ENCODE measurements at places on chromosomes 3 and 15.

- DNase-seq = no peak
- H3K27me3 ChIP-seq = no peaks in the 10 kb centered on the region
- no peak overlapping the region for H3K4me3 ChIP-seq
- no peaks in the 10 kb centered on the region for H3K36me3 ChIP-seq
Measured at GRCh38 chr3:193909387-193909786, 226.6 kb upstream of the HES1 start.

- no peak overlapping the region for H3K27ac ChIP-seq
- no peak overlapping the region for H3K4me3 ChIP-seq
- no peaks in the 10 kb centered on the region for H3K27me3 ChIP-seq
- DNase-seq = no peak
- H3K4me1 ChIP-seq = no peaks in the 10 kb centered on the region
Measured at GRCh38 chr3:72011485-72011884, 226.5 kb upstream of the PROK2 start.

- H3K27me3 ChIP-seq = no peaks in the 10 kb centered on the region
- no peak overlapping the region for H3K4me3 ChIP-seq
Measured at GRCh38 chr3:30193625-30194044, 412.8 kb upstream of the TGFBR2 start.

- no peak overlapping the region for H3K27ac ChIP-seq
- H3K4me3 ChIP-seq = no peak overlapping the region
- DNase-seq = no peak
- H3K4me1 ChIP-seq = peaks cover 11% of the 10 kb centered on the region
- H3K27me3 ChIP-seq = no peaks in the 10 kb centered on the region
- peaks cover 3% of the 10 kb centered on the region for H3K36me3 ChIP-seq
Measured at GRCh38 chr15:73335026-73335425, 33.7 kb downstream of the HCN4 start.

DNA sequence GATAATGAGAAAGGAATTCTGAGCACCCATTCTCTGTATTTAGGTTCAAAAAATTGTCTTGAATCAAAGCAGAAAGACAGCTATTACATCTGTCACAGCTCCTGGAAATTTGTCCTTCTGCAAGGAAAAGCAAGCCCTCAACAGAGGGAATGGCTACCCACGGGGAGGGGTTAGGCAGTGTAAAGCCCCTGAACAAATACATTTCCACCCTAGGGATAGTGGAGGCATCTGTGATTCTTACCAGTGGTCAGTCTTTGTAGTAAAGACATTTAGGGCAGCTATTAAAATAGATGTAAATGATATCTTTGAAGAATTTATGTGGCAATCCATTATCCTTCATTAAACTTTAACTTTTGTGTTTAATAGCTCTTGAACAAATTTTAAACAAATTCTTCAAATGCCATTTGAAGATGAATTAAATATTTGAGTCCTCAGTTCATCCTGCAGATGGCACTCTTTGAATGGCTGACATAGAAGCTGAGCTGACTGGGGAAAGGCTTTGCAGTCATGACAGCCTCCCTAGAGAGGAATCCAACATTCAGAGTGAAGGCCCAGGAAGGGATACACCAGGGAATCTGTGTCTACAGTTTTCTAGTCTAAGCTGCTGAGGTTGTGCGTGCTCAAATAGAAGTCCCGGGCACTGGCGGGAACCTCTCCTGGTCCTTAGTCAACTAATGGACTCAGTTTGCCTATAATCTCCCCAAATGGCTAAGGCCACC is 359.7 kb upstream of the ROPN1 start:
- no peaks in the 10 kb centered on the region for H3K27me3 ChIP-seq
- peak; percentile 47 for DNase-seq
- H3K4me3 ChIP-seq = no peak overlapping the region
- H3K36me3 ChIP-seq = no peaks in the 10 kb centered on the region

- no peak overlapping the region for H3K4me3 ChIP-seq
- peak; percentile 49 for DNase-seq
- no peaks in the 10 kb centered on the region for H3K27me3 ChIP-seq
- H3K36me3 ChIP-seq = no peaks in the 10 kb centered on the region
- H3K4me1 ChIP-seq = no peaks in the 10 kb centered on the region
Measured at GRCh38 chr15:39511000-39511915, 69.6 kb upstream of the THBS1 start.

GRCh38 chr3:156819842-156820691 is 6.1 kb upstream of the LEKR1 start:
- no peak overlapping the region for H3K4me3 ChIP-seq
- no peaks in the 10 kb centered on the region for H3K36me3 ChIP-seq
- no peak for DNase-seq
- peaks cover 4% of the 10 kb centered on the region for H3K27me3 ChIP-seq

DNA sequence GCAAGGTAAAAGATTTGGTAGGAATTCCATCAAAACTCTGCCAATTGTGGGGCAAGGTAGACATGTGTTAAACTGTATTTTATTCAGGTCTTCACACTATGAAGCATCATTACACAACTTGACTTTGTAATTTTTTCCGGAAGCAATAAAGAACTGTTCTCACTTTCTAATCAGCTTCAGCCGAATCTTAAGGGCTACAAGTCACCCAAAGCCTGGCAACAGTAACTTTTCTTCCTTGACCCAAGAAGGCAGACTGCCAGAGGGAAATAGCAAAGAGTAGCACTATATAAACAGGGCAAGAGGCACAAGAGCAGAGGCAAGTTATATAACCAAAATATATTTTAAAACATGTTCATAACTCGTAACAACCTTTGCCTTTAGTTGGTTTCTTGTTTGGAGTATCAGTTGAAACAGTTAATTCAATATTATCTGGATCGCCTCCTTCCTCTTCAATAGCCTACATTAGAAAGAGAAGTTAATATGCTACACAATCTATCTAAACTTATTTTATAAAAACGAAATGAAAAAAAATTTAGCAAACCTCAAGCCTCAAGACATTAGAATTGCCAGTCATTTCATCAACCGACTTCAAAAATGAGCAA is 1.4 kb downstream of the SLTM start:
- H3K4me1 ChIP-seq = no peaks in the 10 kb centered on the region
- H3K27ac ChIP-seq = peak overlapping the region; percentile 34
- peaks cover 7% of the 10 kb centered on the region for H3K36me3 ChIP-seq
- H3K27me3 ChIP-seq = no peaks in the 10 kb centered on the region

DNA sequence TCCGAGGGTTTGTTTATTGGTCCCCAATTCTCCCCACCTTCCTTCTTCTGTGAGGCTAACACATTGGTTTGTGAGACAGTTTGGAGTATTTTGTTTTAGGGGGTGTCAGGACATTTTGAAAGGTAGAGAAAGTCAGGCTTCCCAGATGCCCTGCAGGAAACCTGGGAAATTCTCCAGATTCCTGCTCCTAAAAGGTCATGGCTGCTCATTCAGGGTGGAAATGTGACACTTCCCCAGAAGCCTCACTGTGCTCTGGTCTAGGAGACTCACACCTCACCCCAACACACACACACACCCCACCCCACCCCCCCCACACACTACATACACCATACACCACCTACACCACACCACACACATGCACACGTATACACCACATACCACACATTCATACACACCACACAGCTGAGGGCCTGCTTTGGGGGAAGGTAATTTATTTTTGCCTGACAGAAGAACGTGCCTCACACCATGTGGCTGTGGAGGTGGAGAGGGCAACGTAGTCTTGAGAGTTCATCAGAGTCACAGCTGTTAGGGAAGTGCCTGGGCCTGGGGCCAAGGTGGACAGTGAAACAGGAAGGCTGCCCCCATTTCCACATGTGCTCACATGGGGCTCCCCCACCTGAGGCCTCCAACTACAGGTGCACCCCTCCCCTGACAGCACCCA is 40.4 kb upstream of the LIMD1 start:
- H3K36me3 ChIP-seq = no peaks in the 10 kb centered on the region
- DNase-seq = no peak
- no peak overlapping the region for H3K27ac ChIP-seq
- no peak overlapping the region for H3K4me3 ChIP-seq
- H3K27me3 ChIP-seq = no peaks in the 10 kb centered on the region

DNA sequence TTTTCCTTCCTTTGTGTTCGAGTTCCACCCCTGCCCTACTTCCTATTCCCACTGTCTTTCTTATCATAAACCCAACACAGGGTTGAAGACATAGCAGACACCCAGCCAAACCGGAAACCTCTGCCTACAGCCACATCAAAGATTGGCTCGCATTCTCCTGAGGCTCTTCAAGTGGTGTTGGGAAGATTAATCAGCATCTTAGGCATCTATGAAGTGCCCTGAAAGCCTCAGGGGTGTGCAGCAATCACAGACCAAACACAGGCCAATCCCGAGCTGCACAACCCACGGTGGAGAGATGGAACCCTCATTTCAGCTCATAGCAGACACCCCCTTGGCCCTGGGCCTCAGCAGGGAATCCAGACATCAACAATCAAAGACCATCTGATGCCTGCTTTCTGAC is 255.9 kb downstream of the XXYLT1 start:
- H3K27me3 ChIP-seq = no peaks in the 10 kb centered on the region
- no peaks in the 10 kb centered on the region for H3K36me3 ChIP-seq
- peak; percentile 47 for DNase-seq
- H3K27ac ChIP-seq = no peak overlapping the region
- peaks cover 3% of the 10 kb centered on the region for H3K4me1 ChIP-seq

GRCh38 chr3:16841904-16842271 is 42.9 kb upstream of the PLCL2 start:
- H3K27ac ChIP-seq = no peak overlapping the region
- no peaks in the 10 kb centered on the region for H3K27me3 ChIP-seq
- no peak for DNase-seq
- H3K4me1 ChIP-seq = peaks cover 7% of the 10 kb centered on the region
- H3K36me3 ChIP-seq = no peaks in the 10 kb centered on the region

- H3K36me3 ChIP-seq = no peaks in the 10 kb centered on the region
- no peak overlapping the region for H3K4me3 ChIP-seq
- H3K27me3 ChIP-seq = no peaks in the 10 kb centered on the region
- DNase-seq = no peak
- no peak overlapping the region for H3K27ac ChIP-seq
- no peaks in the 10 kb centered on the region for H3K4me1 ChIP-seq
Measured at GRCh38 chr15:89542369-89542768, 32.9 kb upstream of the TICRR start.

DNA sequence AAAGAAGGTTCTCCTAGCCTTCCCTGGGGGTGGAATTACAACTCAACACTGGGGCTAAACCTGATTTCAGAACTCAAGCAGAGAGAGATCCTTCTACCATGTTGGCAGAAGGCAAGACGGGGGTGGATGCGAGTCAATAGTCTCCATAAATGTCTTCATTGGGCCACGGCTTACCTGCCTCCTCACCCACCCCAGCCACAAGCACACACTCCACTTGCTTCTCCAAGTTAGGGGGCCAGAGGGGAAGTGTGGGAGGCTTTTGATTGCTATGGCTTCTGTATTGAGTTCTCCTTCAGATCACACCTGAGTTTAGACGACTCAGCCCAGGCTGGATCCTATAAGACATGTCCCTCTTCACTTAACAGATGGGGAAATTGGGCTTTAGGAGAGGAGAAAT is 178.9 kb downstream of the UACA start:
- no peak for DNase-seq
- H3K27me3 ChIP-seq = no peaks in the 10 kb centered on the region
- H3K4me1 ChIP-seq = peaks cover 10% of the 10 kb centered on the region
- no peak overlapping the region for H3K4me3 ChIP-seq

- no peak overlapping the region for H3K4me3 ChIP-seq
- no peaks in the 10 kb centered on the region for H3K4me1 ChIP-seq
- H3K36me3 ChIP-seq = no peaks in the 10 kb centered on the region
Measured at GRCh38 chr3:30602946-30603345, 3.5 kb upstream of the TGFBR2 start.

GRCh38 chr3:131388490-131388799 is 6.9 kb downstream of the NUDT16 start:
- H3K4me3 ChIP-seq = no peak overlapping the region
- no peak overlapping the region for H3K27ac ChIP-seq
- DNase-seq = no peak
- H3K27me3 ChIP-seq = no peaks in the 10 kb centered on the region

DNA sequence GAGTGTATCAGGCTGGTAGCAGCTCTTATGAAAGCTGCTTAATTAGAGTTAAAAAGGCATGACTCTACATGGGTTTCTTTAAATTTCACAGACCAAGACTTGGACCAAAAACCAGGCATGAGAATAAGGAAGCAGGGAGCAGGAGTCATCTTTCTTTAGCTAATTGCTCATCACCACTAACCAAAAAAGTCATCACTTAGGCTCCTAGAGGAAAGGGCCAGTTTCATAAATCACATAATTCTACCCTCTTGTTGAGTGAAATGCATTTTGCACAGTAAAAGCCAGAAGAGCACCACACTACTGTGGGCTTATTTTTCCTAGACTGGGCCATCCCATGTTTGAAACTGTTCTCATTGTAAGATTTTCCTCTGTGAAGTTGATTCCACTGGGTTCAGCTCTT is 175.6 kb downstream of the GREM1 start:
- no peaks in the 10 kb centered on the region for H3K4me1 ChIP-seq
- DNase-seq = no peak
- H3K36me3 ChIP-seq = no peaks in the 10 kb centered on the region
- no peaks in the 10 kb centered on the region for H3K27me3 ChIP-seq
- H3K27ac ChIP-seq = no peak overlapping the region

GRCh38 chr3:172580680-172581401 is 57.6 kb upstream of the TNFSF10 start:
- no peak overlapping the region for H3K4me3 ChIP-seq
- no peak for DNase-seq
- no peaks in the 10 kb centered on the region for H3K36me3 ChIP-seq

- DNase-seq = no peak
- no peak overlapping the region for H3K27ac ChIP-seq
- H3K4me1 ChIP-seq = peaks cover 25% of the 10 kb centered on the region
- no peaks in the 10 kb centered on the region for H3K36me3 ChIP-seq
Measured at GRCh38 chr15:70504988-70505387, 258.4 kb downstream of the UACA start.

DNA sequence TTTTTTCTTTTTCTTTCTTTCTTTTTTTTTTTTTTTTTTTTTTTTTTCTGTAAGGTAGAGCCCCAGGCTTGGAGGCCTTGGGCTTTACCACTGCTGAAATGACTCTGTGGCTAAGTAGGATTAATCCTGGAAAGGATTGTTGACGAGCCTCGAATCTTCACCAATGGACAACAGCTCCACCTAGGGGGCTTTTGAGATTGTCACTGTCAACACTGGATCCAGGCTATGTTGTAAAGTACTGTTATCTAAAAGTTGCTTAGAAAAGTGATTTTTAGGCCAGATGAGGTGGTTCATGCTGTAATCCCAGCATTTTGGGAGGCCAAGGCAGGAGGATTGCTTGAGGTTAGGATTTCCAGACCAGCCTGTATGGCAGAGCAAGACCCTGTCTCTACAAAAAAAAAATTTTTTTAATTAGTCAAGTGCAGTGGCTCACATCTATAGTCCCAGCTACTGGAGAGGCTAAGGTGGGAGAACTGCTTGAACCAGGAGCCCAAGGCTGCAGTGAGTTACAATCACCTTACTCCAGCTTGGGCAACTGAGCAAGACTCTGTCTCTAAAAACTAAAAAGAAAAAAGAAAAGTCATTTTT is 41.6 kb downstream of the KLHL18 start:
- peaks cover 7% of the 10 kb centered on the region for H3K4me1 ChIP-seq
- no peaks in the 10 kb centered on the region for H3K27me3 ChIP-seq
- peak; percentile 77 for DNase-seq
- no peak overlapping the region for H3K27ac ChIP-seq
- H3K36me3 ChIP-seq = peaks cover 25% of the 10 kb centered on the region

GRCh38 chr3:176447369-176447768 is 749.9 kb downstream of the TBL1XR1 start:
- no peak overlapping the region for H3K27ac ChIP-seq
- no peak overlapping the region for H3K4me3 ChIP-seq
- no peaks in the 10 kb centered on the region for H3K27me3 ChIP-seq
- DNase-seq = no peak
